ENCODE measurements at places on chromosomes 5 and 9.
A peak's percentile ranks its signal among the peaks of the same experiment; 100 is the strongest.

DNA sequence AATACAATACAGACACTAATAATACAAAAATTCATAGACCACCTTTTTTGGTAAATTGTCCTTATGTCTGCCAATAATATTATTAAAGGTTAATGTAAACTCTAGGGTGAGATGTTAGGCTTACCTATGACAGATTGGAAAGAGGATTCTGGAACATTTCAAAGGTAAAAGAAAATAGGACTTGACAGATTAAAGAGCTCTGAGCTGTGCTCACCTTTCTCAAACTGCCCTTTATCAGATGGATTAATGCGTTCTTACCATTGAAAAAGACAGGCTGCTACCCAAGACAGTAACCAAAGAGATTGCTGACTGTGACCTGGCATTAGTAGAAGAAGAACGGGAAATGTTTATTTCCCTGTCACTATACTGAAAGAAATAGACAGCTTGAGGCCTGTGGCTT lies 156.1 kb upstream of the MRPS30 start:
- DNase-seq, result no peak

DNA sequence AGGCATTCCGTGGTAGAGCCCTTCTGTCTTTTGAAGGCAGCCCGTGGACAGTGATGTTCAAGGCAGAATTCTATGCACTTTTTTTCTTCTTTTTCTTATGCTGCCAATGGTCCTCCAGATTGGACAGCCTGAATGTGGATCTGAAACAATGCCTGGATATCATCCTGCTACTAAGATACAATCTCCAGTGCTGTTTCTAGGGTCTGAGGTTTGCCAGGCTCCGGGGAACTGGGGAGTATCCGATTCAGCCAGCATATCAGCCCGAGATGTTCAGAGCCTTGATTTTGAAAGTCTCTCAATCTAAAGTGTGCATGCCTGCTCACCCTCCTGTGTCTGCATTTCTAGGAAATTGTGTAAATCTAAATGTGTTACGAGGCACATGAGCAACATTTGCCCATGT lies 103.8 kb upstream of the WWC1 start:
- DNase-seq, result no peak

GRCh38 chr9:123550012-123550411 lies 194.0 kb downstream of the CRB2 start:
- DNase-seq, result no peak

- no peak for DNase-seq
Measured at GRCh38 chr5:151772029-151772845, 483 bp downstream of the G3BP1 start.

DNA sequence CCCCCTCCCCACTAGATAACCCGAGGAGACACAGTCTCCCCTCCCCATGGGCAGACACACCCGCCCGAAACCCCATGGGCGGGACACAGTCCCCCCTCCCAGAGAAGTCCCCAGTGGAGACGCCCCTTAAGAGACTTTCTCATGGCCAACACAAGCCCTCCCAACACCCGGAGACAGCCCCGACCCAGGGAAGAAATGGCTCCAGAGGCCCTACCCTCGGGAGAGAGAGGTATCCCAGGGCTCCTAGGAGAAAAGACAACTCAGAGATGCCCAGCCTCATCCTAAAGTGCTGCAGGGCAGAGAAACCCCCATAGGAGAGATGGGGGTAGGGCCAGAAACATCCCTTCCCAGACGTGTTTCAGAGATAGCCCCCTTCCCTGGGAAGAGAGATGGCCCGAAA lies 27.4 kb downstream of the PCDH1 start:
- DNase-seq, result no peak

GRCh38 chr9:71459082-71459481 lies 309.2 kb downstream of the CEMIP2 start:
- DNase-seq, result no peak

DNA sequence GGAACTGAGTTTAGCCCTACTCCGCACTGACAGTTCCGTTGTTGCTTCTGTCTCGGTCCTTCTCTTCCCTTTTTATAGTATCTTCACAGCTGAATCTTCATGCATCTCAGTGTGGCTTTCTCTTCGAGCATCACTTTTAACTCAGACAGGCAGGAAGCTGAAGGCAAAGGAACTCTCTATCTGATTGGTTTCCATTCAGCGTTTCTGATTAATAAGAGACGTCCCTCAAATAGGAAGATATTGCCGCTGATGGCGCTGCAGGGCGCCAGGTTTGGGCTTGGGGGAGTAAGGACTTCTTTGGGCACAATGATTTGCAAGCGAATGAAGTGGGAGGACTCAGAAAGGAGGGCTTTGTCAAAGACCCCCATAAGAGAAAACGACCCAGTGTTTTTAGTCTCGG lies at the start of gene CDH9:
Gene CDH9 (minus strand): TSS at position 111 of the 400 bp plus-strand sequence. CDS start 50,253 bp downstream, outside the sequence.
- DNase-seq, result peak; percentile 18

DNA sequence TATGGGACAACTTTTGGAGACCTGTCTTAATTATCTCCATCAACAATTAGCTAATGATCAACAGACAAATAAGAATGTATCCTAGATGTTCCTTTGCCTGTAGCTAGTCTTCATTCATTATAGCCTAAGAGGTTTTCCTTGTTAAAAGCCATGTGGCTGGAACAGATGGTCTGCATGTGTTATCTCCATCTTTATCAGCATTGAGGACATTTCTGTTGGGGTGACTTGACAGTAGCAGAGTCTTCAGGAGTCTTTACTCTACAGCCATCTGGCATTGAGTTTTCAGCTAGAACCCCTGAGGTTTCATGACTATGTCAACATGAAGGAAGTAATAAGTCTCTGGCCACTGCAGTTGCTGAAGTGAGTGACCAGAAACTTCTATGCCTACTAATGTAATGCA lies 106.6 kb upstream of the TLE4 start:
- DNase-seq, result no peak

DNA sequence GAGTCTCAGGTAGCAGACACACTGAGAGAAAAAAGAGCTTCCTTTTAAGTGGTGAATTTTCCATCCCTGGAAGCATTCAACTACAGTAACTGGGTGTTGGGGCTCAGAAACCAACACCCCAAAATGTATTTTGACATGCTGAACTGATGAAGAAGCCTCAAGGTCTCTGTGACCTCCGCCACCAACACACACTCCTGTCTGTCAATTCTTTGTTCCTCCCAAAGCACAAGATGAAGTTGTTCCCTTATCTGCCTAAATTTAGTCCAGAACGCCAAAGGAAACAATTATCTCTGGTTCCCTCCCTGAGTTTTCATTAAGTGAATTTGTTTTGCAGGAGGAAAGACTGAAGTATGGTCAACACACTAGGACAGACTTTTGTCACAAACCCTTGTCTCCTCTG lies 1.4 kb upstream of the CDKN2AIPNL start:
- no peak for DNase-seq

- no peak for DNase-seq
Measured at GRCh38 chr5:169157064-169157463, 143.9 kb downstream of the SLIT3 start.

DNA sequence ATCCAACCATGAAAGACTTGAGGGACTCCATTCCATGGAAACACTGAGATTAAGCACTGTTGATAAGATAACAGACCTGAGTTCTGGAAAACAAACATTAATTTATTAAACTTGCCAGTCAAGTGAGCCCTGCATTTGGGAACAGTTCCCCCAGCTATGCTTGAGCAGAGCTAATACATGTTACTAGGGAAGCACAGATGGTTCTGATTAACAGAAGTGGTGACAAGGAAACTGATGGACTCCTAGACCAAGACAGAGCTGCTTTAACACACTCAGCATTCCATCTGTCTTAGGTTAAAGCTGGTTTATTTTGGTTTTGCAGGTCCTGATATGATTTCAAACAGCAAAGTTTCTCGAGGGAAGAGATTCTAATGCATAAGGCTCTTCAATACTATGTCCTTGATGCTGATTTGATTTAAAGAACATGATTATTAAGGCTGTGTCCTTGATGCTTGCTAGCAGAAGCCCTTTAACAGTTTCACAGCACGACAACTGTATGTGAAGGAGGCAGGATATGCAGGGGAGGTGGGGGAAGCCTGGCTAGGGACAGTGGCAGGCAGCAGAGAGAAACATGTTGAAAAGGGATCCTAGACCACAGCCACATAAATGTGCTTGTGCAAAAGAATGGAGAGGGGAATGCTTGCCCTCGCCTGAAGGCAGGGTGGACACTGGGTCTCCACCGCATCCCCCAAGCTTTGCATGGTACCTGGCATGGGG lies 66.2 kb downstream of the ACTBL2 start:
- no peak for DNase-seq

DNA sequence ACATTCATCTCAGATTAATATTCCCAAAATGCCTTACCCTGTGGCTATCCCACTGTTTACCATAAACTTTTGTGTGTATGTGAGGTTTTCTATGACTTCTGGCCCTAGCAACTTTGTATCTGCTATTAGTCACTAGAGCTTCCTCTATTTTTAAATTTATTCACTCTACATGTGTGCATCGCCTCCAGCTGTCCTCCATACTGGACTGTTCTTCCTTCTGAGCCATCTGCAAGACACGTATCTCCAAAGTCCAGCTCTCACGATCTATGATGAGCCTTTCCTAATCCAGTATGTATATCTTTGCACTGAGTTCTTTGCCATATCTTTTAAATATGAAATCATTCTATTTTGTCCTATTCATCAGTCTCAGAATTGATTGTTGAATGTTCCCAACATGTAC lies 1.7 kb upstream of the GNG10 start:
- DNase-seq, result no peak

DNA sequence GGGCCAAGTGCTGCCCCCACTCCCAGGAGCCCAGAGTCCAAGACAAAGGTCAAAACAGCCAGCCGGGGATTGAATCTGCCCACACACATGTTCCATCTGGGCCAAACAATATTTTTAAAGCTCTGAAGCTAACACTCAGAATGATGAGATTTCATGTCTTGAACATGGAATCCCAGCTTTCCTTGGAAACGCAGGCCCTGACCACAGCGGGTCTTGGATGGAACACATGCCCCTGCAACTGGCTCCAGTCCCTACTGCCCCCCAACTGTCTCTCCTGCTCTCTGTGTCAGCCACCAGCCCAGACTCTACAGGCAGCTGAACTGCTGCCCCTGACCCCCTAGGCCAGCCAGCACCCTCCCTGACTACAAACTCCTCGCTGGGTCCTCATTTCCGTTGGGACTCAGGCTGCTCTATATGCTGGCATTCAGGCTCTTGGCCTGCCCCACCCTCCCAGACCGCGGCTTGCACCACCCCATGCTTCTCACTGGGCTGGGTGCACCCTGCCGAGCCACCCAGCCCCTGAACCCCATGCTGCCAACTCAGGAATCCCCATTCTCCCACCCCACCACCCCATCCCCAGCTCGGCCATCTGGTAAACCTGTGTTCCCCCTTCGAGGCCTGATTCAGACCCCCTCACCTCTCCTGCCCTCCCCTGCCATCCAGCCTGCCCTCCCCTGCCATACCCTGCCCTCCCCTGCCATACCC lies 71.7 kb downstream of the ADAMTS2 start:
- no peak for DNase-seq

GRCh38 chr5:53095931-53096525 lies 13.5 kb downstream of the MOCS2 start:
- DNase-seq, result no peak

DNA sequence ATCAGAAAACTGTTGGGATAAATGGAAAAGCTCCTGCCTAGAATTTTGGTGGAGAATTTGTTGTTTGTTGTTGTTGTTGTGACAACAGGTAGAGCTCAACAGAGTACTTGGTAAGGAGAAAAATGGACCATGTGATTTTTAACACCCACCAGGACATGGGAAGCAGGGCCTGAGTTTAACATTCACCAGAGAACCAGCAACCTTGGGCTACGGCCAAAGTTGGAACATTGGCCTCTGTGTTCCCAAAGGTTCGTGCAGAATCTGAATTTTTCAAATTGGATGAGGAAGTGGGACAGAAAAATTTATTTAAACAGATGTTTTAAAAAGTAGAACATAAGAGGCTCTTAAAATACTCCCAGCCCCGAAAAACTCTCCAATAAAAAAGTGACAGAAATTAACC lies 127.0 kb downstream of the GNA14 start:
- DNase-seq, result no peak

- DNase-seq, result no peak
Measured at GRCh38 chr5:102807878-102808502, 52.9 kb downstream of the PAM start.

- no peak for DNase-seq
Measured at GRCh38 chr5:122915717-122916461, 70.5 kb downstream of the SNX24 start.

GRCh38 chr5:119032656-119033055 lies 38.2 kb upstream of the DMXL1 start:
- DNase-seq, result no peak

GRCh38 chr9:76877961-76878360 lies 28.0 kb downstream of the PRUNE2 start:
- no peak for DNase-seq

GRCh38 chr5:153543959-153544470 lies 53.5 kb downstream of the GRIA1 start:
- DNase-seq, result no peak

GRCh38 chr5:136661026-136661425 lies 295.7 kb upstream of the TRPC7 start:
- no peak for DNase-seq

GRCh38 chr5:12668564-12668963 lies 764.3 kb upstream of the CTNND2 start:
- DNase-seq, result no peak

DNA sequence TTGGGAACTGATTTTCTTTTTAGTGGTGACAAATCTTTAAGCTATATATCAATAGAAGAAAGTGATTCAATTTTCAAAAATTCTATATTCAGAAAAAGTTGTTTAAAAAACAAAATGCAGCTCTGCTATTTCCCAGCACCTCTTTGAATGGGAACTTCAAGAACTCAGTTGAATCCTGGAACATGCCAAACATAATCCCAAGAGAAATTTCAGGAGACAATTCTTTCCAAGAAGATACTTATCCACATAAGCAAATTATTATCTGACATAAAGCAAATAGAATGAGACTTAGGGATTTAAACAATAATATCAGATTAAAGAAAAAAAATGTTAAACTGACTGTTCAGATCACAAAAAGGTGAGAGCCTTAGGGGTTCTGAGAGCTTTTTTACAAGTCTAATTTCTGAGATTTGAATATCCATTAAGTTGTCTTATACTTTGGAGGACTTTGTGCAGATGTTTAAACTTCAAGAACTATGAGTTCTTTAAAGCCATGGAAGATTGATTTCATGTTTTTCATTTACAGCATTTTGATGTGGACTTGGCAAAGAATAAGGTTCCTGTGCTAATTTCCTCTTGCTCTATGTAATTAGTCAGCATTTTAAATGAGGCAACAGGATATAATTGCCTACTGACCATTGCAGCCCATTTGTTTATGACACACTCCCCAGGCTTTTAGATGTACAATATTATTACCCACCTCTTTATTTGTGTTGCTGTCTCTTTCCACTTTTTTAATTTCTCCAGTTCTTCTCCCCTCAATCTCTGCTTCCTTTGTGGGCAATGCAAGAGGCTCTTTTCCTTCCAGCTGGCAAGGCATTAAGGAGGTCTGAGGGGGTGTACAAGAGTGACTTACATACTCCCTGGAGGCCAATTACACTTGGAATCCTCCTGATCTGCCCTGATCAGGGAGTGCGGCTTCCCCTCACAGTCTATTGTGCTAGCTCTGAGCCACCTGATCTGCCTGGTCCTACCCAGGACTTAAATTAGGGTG lies 419.1 kb downstream of the NR2F1-AS1 start:
- peak; percentile 18 for DNase-seq

DNA sequence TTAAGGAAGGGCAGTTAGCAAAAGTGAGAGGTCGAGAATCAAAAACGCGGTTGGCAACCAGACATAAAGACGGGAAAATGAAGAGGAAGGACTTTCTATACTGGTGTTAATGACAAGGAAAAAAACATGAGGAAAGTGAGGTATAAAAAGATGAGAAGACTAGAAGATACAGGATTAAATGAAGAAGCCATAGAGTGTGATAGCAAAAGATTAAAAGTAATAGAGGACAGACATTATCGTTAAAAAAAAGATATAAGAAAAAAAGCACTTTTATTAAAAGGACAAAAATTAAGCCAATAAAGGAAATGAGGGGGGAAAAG lies 1.7 kb upstream of the SSBP2 start:
- no peak for DNase-seq
